Activated CD4-positive, CD25-positive, alpha-beta regulatory T cell (primary cell): ENCODE measurements at places on chromosomes 5 and 9.

GRCh38 chr5:142426129-142427014 is 101.6 kb upstream of the SPRY4 start:
- no peak for DNase-seq

GRCh38 chr5:1666812-1667588 is 132.6 kb downstream of the MRPL36 start:
- DNase-seq: no peak

- DNase-seq: no peak
Observed at GRCh38 chr9:137088121-137088520, 1.3 kb downstream of the MAN1B1 start.

GRCh38 chr9:133887540-133888047 is 104.5 kb downstream of the VAV2 start:
- no peak for DNase-seq

- DNase-seq: no peak
Observed at GRCh38 chr9:125380406-125380805, 118.8 kb downstream of the GAPVD1 start.

GRCh38 chr5:10555277-10555684 is 8.6 kb upstream of the ANKRD33B start:
- no peak for DNase-seq

GRCh38 chr5:6080436-6080835 is 297.9 kb downstream of the MED10 start:
- DNase-seq: no peak

- no peak for DNase-seq
Observed at GRCh38 chr9:128439273-128439672, 16.5 kb upstream of the ODF2 start.

- no peak for DNase-seq
Observed at GRCh38 chr5:66174338-66174737, 30.2 kb downstream of the SREK1 start.

- DNase-seq: no peak
Observed at GRCh38 chr9:107898761-107899160, 409.2 kb upstream of the KLF4 start.

DNA sequence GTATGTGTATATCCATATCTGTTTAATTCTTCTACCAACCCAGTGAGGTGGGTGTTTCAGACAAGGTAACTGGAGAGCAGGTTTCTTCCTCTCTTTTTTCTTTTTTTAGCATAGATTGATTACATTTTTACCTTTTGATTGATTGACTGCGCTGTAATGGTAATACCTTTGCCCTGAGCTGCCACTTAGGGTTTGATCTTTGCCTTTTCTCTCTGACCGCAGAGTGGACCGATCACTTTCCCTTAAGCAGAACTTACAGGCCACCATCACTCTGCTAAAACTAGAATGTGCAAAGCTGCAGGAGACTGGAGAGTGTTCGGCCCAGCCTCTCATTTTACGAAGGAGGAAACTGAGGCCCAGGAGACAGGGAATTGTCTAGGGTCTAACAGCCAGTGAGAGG is 38.0 kb downstream of the RCL1 start:
- no peak for DNase-seq

DNA sequence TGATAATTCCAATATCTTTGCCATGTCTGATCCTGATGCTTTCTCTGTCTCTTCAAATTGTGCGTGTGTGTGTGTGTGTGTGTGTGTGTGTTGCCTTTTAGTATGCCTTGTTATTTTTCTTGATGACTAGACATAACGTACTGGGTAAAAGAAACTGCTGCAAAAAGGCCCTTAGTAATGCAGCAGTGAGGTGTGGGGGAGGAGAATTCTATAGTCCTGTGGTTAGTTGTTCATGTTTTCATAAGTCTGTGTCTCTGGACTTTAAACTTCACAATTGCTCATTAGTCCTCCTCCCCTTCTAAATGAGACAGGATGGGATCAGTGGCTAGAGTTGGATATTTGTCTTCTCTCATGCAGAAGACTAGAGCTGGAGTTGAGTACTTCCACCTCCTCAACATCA is 346.2 kb upstream of the IRX1 start:
- no peak for DNase-seq

DNA sequence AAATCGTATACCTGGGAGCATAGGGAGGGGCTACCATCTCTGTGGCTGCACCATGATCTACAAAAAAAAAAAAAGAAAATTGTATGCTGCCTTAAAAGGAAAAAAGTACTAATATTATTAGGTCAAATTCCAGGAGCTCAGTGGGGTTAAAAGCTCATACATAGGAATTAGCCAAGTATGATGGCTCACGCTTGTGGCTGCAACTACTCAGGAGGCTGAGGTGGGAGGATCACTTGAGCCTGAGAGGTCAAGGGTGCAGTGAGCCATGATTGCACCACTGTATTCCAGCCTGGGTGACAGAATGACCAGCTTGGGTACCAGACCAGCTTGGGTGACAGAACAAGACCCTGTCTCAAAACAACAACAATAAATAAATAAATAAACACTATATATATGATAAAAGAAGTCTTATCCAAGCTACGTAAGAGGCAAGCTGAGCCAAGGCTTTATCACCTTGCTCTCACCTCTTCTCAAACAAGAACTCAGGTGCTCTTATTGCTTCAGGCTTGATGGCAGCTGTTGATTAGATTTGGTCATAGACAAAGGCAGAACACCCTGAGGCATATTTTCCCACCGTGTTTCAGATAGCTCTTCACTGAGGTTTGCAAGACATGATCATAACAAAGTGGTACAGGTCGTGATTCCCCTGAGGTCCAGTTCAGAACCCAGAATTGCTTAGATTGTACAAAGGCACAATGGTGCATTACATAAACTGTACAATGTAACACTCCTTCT is 3.3 kb upstream of the FBXW11 start:
- no peak for DNase-seq

GRCh38 chr9:134943411-134943810 is 25.7 kb upstream of the FCN1 start:
- no peak for DNase-seq

GRCh38 chr5:44358421-44358820 is 30.8 kb downstream of the FGF10 start:
- DNase-seq: no peak

DNA sequence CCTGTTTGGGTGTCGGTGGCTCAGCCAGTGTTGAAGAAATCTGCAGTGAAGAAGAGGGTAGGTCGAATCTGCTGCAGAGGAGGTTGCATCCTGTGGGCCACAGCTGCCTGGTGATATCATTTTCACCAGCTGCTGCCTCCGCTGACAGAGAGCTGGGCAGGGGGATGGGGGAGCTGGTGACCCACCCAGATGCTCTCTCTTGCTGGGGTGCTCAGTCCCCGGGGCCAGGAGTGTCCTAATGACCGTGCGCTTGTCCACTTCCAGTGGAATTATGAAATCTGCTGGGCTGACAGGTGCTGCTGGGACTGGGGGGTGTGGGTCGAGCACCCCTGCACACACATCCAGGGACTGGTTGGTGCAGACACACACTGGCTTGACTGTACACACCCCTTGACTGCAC is 83.2 kb upstream of the IRX4 start:
- no peak for DNase-seq

DNA sequence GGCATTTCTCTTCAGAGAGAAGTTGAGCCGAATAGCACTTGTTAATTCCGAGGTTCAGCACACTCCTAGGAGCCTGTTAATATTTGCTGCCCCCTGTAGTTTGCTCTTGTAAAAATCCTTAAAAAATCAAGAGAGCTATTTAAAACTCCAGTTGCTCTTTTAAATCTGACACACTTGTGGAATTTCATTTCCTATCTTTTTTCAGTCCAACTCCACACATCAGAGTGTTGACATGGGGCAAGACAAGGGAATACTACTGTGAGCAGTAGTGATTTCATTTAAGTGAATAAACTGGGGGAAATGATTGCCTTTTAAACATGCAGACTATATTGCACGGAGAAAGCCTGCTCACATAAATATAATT is 1096.3 kb upstream of the DMAC1 start:
- no peak for DNase-seq

DNA sequence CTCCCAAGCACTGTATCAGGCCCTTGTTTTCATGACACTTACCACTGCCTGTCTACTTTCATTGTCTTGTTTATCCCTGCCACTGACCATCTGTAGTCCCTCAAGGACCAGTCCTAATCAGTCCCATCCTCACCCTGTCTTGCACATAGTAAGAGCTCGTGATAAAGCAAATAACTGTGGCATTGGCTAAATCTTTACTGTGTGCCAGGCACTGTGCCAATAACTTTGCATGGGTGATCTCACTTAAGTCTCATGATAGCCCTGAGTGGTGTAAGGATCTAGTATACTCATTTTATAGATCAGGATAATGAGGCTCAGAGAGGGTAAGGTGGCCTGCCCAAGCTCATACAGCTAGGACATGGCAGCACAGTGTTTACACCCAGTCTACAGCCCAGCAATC is 5.6 kb downstream of the CDX1 start:
- no peak for DNase-seq

- DNase-seq: no peak
Observed at GRCh38 chr9:124510650-124511425, 3.6 kb upstream of the NR5A1 start.

GRCh38 chr9:38186404-38187115 is 117.5 kb upstream of the SHB start:
- no peak for DNase-seq

- DNase-seq: no peak
Observed at GRCh38 chr5:134189031-134189430, 12.3 kb upstream of the SKP1 start.

- peak; percentile 24 for DNase-seq
Observed at GRCh38 chr5:1799110-1799601, 481 bp downstream of the MRPL36 start.

GRCh38 chr5:101915554-101915953 is 380.5 kb downstream of the SLCO4C1 start:
- no peak for DNase-seq

- DNase-seq: no peak
Observed at GRCh38 chr9:22214497-22215031, 205.5 kb upstream of the CDKN2B start.

GRCh38 chr9:134324359-134325095 is 1.7 kb upstream of the RXRA start:
- no peak for DNase-seq

- DNase-seq: no peak
Observed at GRCh38 chr5:35246411-35246810, 16.1 kb upstream of the PRLR start.

DNA sequence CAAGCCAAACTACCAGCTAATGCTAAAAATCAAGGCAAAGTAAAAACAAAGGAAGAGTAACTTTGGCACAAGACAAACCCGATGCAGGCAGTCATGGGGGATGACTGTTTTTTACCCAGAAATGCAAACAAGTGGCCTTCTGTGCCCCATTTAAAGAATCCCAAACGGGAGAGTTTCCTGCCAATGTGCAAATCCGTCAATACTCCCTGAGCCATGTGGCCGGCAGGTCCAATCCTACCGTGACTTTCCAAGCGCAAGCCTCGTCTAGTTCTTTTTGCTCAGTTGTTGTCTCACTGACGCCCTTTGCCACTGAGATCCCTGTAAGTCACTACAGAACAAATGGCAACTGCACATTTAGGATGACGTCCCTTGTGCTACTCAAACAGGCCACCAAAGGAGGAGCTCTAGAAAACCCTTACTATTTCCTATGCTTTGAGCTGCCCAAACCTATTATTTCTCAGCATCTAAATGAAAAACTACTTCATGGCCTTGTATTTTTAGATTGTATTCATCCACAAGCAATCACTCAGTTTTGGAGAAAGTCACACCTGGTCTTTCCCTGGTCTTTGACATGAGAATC is 43.4 kb downstream of the OTULIN start:
- DNase-seq: no peak

GRCh38 chr5:96752341-96753016 is 55.3 kb downstream of the ERAP1 start:
- DNase-seq: no peak
